ENCODE measurements at places on chromosomes 6 and 20. TPM values are rescaled to one million over a fixed set of nuclear protein-coding genes. Genes with fewer than 3 reads are reported as not detected.

Gene C6orf15
- polyA plus RNA-seq, result 24.6 TPM

Gene PRDM13
- under 0.01 TPM for polyA plus RNA-seq

Gene CST4
- 9.9 TPM for polyA plus RNA-seq

Gene HLA-G
- polyA plus RNA-seq, result 6.3 TPM

Gene TUBB2B
- polyA plus RNA-seq, result 4.3 TPM

Gene STK4
- polyA plus RNA-seq, result 35.0 TPM

Gene HLA-DQB1
- polyA plus RNA-seq, result 458 TPM

Gene C20orf204
- 8.2 TPM for polyA plus RNA-seq

Gene SLC17A1
- polyA plus RNA-seq, result not detected

Gene OVOL2
- polyA plus RNA-seq, result 3.1 TPM

Measured in thymus (tissue), 14 donors.